ENCODE measurements at places on chromosomes 4 and X.

DNA sequence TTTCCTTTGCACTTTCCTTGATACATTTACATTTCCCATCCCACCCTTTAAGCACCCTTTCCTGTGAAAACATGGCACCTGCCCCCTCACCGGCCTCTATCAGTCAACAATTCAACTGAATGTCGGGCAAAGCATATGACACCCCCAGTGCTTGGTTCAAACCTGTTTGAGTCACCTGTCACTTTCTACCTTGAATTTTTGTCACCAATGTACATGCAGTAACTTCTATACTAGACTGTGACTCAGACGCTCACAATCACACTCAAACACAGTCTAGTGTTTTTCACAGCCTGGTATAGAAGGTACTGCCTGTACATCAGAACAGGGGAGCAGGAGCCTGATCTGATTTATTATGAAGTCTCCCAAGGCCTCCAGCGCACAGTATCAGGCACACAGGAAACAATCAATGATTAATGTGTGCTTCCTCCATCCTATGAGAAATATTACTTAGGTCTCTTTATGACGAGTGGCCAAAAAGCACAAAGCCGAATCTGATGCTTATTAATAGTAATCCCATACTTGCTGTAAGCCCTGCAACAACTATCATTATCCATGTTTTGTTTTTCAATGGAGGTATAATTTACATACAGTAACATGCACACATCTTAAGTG, 49.2 kb upstream of the FAM9C start:
- no peak for DNase-seq

DNA sequence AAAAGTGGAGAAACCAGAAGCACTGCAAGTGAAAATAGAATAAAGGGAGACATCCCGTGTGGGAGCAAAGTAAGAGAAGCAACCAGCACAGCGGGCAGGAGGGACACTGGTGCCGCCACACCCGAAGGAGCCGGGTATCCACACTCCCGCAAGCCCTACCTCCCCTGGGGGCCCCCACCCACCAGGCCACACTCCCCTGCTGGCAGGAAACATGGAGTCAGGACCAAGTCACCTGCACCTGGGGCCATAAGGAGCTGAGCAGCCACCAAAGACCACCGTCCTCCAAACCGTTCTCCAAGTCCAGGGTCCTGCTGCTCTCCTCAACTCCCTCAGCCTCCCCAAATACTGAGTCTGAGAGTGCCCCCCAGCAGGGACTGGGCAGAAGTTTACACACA, 30.5 kb downstream of the FGFRL1 start:
- DNase-seq, result no peak

- no peak for DNase-seq
These were observed 41.9 kb downstream of the SLC7A11 start for GRCh38 chr4:138200236-138200590.

- no peak for DNase-seq
These were observed 102.6 kb downstream of the MMRN1 start for GRCh38 chr4:89997171-89997704.

DNA sequence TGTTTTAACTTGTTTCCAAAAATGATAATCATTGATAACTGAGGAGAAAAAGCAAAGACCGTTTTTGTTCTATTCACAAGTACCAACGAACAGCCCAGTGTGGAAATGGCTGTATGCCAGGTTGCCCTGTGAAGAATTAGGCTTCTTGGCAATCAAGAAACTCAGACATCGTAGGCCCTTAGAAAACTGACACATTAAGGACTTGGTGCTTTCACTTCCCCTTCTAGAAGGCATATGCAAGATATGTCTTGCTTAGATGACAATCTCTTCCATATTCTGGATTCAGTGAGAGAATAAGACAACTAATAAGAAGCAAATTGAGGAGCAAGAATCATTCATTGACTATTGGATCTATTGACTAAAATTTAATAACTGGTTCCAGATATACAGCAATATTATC, 56.6 kb downstream of the ANAPC10 start:
- DNase-seq, result no peak

DNA sequence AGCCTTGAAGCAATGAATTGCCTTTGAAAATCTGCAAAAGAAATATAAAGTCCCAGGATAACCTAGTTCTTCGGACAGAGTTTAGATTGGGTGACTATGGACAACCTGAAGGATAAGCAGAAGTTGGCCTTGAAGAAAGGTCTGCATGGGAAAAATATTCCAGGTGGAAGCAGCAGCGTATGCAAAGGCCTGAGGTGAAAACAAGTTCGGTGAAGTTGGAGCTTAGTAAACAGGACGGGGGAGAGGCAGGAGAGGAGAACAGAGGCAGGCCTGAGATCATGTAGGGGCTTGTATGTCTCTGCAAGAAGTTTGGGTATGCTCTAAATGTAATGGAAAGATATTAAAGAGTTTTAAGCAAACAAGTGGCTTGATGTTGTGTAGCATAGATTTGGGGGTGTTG, 176.0 kb downstream of the ARHGAP24 start:
- no peak for DNase-seq

- DNase-seq, result no peak
These were observed 138.8 kb upstream of the VCX start for GRCh38 chrX:7704205-7704604.

Measured in NCI-H748 treated with DMSO at 0.1 percent for 48 hours (cell line).